ENCODE measurements at places on chromosomes 3 and 15.

DNA sequence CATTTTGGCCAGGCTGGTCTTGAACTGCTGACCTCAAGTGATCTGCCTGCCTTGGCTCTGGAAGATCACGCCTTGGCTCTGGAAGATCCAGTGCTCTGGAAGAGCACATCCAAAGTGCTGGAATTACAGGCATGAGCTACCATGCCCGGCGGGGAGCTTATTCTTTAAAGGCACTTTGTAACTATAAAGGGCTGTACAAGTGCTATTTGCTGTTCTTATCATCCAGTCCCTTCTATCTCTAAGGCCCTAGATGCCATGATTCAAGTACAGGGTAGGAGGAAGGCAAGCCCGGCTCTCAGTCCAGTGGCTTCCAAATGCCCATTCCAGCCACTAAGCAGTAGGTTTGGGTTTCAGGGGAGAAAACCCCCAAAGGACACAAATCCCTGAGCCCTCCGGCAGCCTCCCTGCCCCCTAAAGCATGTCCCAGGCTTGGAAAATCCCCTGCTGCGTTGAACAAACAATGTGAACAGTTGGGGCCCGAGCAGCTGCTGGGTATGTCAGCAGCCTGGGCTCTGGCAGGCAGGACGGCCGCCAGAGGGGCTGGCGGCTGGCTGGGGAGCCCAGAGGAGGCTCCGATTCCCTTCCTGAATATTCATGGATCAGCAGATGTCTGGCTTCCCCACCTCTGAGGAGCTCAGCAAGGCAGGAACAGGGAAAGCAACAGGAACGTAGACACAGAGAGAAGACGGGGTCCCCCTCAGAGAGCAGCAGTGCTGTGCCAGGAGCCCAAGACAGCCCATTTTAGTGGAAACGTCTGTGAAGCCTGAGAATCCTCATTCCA lies 7.7 kb downstream of the IGDCC4 start:
- DNase-seq = no peak

DNA sequence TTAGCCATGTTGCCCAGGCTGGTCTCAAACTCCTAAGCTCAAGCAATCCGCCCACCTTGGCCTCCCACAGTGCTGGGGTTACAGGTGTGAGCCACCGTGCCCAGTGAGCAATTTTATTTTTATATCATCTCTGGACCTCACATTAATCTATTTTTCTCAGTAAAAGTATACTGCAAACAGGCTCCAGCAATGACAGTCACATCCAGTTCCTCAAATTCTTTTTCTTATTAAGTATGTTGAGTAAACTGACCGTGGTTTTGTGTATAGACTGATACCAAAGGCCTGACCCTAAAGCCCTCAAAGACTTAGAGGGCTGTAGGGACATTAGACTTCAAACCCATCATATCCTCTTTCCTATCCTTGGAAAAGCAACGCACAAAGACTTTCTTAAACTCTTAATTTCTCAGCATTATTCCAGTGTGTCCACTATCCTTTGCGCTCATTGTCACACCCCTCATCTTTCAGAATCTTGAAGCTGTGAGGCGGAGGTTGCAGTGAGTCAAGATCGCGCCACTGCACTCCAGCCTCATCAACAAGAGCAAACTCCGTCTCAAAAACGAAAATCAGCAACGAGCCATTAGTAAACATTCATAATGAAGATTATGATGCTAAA lies 2.0 kb downstream of the NGLY1 start:
- DNase-seq = no peak

- peak; percentile 36 for DNase-seq
Observed at GRCh38 chr15:45307230-45307924, 55.3 kb downstream of the SLC28A2 start.

GRCh38 chr3:57805674-57806073 lies 49.6 kb downstream of the SLMAP start:
- DNase-seq = no peak

DNA sequence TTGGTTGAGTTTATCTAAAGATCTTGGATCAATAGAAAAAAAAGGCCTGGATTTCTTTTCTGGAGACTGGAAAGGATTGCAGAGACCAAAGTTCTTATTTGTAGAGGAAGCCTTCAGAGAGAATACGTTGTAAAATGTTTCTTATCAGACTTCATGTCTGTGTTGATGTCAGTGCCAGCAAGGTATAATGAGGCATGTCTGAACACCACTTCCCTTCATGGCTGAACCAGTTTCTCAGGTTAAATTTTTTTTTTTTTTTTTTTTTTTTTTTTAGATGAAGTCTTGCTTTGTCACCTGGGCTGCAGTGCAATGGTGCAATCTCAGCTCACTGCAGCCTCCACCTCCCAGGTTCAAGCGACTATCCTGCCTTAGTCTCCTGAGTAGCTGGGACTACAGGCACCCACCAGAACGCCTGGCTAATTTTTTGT lies 17.8 kb upstream of the ZNF774 start:
- no peak for DNase-seq

DNA sequence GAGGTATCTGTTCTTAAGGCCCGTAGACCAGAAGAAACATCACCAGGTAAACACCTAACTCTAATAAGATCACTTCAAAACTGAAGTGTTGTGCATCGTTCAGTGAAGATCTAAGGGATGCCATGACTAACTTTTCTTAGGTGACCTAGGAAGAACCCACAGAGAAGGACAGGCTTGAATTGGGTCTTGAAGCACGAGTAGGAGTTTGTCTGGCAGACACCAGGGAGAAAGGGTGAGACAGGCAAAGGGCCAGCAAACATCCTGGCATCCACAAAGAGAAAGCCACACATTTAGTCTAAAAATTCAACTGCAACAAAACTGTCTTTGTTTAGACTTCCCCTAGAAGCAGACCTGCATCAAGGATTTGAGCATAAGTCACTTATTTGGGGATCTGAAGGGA lies 15.5 kb upstream of the CMTM8 start:
- DNase-seq = no peak

- DNase-seq = no peak
Observed at GRCh38 chr3:183210862-183211341, 42.2 kb upstream of the B3GNT5 start.

DNA sequence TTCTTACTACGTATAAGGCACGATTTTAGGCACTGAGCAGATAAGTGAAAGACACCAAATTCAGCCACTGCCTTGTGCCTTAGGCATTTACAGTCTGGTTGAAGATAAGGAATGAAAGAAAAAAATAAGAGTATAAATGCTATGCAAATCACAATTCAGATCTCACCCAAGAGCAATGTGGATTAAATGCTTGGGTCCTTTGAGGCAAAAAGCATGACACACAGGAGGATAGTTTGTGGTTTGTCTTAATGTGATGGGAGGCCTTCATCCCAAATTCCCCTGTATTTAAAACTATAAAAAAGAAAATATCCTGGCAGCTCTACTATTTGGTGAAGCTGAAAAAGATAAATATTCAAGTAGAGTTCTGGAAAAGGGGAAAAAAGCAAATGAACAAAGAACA lies 79.8 kb downstream of the TGFBR2 start:
- no peak for DNase-seq

DNA sequence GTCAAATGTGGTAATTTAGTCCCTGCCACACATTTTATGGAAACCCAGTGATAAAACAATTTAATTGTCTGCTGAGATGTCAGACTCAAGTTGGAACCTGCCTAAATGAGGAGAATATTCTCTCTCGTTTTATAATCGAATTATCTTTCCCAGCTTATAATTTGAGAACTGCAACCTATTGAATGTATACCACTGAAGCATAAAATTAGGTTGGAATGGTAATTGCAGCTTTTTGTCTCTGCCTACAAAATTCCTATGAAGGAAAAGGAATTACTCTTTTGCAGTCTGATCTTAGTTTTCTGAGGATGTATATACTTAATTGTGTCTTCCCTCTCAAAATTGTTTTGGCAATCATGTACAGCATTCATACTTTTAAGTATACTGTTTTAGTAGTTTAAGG lies 28.9 kb downstream of the RAD51 start:
- DNase-seq = no peak

GRCh38 chr3:126907557-126907956 lies 75.4 kb upstream of the PLXNA1 start:
- DNase-seq = no peak

DNA sequence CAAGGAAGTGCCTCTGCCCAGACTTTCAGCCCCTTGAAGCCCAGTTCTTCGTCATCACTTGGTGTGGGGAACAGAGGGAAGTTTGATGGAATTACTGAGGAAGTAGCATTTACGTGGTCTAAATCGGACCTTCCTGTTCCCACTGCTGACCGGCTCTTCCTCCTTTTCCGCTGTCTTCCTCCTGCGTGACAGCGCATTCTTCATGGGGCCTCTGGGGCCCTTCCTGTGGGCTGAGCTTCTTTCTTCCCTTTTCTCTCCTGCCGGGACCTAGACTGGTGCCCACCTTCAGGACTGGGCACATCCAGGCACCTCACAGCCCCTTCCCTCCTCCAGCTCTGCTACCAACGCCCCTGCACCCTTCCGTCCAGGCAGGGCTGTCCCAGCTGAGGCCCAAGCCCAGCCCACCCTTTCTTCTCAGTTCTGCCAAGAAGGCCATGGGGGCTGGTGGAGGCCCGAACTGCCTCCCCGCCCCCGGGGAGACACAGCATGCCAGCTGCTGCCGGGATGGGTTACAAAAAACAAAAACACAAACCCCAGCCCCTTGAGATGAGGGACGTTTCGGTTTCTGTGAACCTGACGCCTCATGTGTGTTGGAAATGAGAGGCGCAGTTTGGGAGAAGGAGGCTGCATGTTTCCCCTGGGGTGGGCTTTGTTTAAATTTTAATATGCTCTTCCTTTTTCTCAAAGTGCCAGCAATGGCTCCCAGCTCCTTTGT lies 19.1 kb downstream of the ZNF710 start:
- no peak for DNase-seq

DNA sequence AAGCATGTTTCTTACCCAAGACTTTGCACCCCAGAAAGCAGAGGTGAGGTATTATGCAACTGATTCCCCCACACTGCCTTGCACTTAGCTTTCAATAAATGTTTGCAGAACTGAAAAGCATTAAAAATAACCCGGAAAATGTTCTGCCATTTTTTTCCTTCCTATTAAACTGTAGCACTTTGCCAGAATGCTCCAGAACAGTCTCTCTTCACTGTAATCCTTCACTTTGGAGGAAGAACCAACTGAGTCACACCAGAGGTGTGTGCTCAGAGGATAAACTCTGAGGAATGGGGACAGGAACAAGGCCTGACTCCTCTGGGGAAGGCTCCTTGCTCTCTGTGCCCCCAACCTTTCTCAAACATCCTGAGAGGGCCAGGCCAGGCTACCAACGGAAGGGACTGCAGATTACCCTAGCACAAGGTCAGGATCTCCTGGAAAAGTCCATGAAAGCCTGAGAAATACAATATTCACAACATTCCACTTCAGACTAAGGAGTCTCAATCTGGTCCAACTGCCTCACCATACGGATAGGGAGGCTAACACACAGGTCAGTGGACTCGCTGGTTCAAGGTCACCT lies 19.0 kb downstream of the ANP32A start:
- DNase-seq = no peak

DNA sequence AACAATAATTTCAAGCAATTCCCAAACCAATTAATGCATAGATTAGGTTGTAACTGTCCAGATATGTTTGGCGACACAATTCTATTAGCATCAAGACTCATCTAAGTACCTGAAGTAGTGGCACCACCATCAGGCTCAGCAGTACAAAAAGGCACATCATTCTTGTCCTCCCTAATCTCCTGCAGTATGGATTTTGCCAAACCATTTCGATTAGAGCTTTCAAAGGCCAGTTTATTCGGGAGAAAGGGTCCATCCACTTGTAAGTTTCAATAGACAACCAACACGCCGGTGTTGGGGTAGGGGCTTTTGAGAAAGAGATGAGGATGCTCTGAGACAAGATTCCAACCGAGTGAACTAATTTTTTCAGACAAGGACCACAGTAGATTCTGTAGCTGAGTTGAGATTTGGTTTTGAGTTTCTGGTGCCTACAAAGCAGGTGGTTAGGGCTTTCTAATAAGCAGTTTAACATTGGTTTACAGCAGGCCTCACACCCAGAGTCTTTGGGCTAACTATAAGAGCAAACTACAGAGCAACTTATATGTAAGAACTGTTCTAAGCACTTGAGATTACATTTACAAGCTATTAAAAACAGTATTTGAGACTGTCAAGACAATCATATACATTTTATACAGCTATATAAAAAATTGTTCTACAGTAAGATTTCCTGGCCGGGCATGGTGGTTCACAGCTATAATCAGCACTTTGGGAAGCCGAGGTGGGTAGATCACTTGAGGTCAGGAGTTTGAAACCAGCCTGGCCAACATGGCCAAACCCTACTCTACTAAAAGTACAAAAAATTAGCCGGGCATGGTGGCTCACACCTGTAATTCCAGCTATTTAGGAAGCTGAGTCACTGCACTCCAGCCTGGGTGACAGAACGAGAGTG lies 4.5 kb downstream of the RPL22L1 start:
- no peak for DNase-seq

GRCh38 chr3:125003369-125003853 lies 52.4 kb downstream of the HEG1 start:
- no peak for DNase-seq

DNA sequence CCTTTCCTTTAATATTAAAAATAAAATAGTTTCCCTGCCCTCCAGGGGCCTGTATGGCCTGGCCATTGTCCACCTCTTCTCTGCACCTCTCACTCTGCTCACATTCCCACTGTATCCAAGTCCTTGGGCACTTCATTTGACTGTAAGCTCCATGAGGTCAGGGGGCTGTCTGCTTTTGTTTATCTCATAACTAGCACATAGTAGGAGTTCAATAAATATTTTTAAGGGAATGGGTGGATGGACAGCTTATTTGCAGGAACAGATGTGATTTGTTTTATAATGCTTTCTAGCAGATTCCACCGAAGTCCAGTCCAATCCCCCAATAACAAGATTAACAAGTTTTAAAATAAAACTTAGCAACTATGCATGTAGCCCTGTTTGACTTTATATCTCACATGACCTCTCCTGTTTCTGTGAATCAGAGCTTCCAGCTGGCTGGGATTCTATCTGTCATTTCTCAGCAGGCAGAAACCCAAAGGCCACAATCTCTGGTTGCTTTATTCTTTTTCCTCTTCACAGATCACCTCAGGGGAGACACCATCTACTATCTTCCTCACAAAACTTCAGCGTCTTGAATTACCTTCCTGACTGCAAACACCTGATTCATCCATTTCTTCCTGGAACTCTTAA lies 123.0 kb upstream of the NR2F2 start:
- no peak for DNase-seq

- DNase-seq = no peak
Observed at GRCh38 chr15:71440489-71441110, 325.3 kb downstream of the THSD4 start.

- DNase-seq = no peak
Observed at GRCh38 chr15:25504307-25504706, 65.5 kb upstream of the UBE3A start.

- no peak for DNase-seq
Observed at GRCh38 chr3:150874666-150875219, 30.5 kb downstream of the MINDY4B start.

- DNase-seq = no peak
Observed at GRCh38 chr3:108333961-108334360, 37.6 kb downstream of the HHLA2 start.

- no peak for DNase-seq
Observed at GRCh38 chr3:193053046-193053435, 135.4 kb upstream of the MB21D2 start.

GRCh38 chr3:197327701-197328100 lies 29.3 kb upstream of the DLG1 start:
- no peak for DNase-seq
